ENCODE measurements at places on chromosomes 5 and 9. TPM values are rescaled to one million over a fixed set of nuclear protein-coding genes. Genes with fewer than 3 reads are reported as not detected.

- DNase-seq: no peak
These were observed 11.1 kb upstream of the PSD2 start for GRCh38 chr5:139784488-139784887.

DNA sequence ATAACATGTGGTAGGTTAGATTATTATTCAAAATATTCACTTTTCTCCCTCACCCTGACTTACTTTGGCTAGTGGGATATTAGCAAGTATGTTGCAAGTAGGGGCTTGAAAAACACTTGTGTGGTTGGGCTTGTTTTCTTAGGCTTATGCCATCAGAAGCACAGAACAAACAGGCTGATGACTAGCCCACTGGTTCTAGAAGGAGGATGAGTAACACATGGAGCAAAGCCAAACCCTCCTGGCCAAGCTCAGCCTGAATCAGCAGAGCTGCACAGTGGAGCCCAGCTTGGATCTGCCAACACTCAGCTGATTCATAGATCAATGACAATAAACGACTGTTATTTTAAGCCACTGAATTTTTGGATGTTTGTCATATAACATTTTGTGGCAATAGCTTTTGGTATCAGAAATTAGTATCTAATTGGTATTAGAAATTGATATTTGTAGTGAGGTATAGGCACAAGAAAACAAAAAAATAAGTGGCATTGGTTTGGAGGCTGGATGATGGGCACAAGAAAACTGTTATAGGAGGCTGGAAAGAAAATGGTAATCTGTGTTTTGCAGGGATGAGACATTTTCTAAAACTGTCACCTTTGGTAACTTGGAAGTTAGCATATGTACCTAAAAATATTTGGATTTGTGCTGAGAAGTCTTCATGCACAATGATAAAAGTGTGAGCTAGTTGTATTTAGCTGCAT, 46.1 kb upstream of the ZBED3 start:
- DNase-seq: no peak

- no peak for DNase-seq
These were observed 2.3 kb downstream of the CCNI2 start for GRCh38 chr5:132749506-132749905.

GRCh38 chr5:78476795-78477194, 116.4 kb downstream of the SCAMP1 start:
- DNase-seq: no peak

- no peak for DNase-seq
These were observed 225.8 kb downstream of the MELK start for GRCh38 chr9:36798350-36799065.

- DNase-seq: no peak
These were observed 81.1 kb upstream of the SLC12A2 start for GRCh38 chr5:128002425-128002824.

DNA sequence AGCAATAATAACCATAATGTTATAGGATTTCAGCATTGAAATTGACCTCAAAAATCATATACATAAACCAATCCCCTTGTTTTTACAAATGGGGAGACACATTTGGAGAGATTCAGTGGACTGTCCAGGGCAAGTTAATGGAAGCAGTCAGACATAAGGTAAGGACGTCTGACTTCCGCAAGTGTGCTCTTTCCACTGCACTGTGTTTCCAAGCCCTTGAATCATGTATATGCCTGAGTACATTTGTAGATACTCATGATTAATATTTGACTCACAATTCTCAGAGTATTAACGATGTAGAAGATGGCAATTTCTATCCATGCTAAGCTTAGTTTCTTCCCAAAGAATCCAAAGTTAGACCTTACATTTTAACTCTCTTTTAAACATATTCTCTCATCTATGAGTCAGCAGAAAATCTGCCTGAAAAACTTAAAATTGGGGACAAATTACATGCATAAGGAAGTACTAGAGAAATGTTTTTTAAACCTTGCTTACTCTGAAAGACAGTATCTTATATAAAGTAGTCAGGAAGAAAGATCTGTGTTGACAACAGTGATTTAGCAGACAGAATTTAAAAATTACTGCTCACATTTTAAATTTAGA, 165.3 kb downstream of the NFIB start:
- DNase-seq: no peak

The ADAMTS16 gene
- not detected for total RNA-seq

The LEAP2 gene
- 1.5 TPM for total RNA-seq

The IL13 gene
- total RNA-seq: 0.98 TPM

The NSMF gene
- total RNA-seq: 12.0 TPM

The PCDHGA7 gene
- not detected for total RNA-seq

Measured in activated naive CD4-positive, alpha-beta T cell treated with anti-CD3 and anti-CD28 coated beads, Interleukin-2, amount 50 U/mL, for 72 hours (primary cell).